ENCODE measurements at places on chromosomes 1 and 21.

- peak; percentile 54 for DNase-seq
These were observed 250.9 kb upstream of the DAB1 start for GRCh38 chr1:57674801-57675200.

- peak; percentile 35 for DNase-seq
These were observed 6.1 kb upstream of the SLC19A2 start for GRCh38 chr1:169491845-169492281.

DNA sequence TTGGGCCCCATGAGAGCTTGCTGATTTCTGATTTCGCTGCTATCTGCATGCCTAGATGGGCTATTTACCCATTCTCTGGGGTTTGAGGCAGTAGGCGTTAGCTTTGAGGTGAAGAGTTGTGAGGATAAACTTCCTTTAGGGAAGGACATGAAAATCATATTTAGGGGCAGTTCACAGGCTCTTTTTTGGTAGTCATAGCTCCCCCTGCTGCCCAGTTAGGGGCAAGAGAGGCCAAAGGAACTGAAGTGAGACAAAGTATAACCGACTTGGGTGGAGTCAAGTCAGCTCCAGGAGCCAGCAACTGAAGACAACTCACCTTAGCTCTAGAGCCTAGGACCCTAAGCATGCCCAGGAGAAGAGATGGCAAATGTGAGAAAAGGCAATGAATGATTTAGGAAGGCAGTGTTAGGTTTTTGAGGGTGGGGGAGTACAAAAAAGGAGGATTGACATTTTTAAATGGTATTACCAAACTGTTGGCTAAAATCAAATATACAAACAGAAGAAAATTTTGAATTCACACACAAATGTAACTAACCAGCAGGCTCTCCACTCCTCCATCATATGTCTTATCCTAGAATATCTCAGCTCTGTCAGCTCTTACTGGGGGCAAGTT is 625.2 kb downstream of the LMO4 start:
- DNase-seq: peak; percentile 67

GRCh38 chr1:20158358-20159070 is 19.4 kb downstream of the PLA2G2F start:
- DNase-seq: peak; percentile 38

DNA sequence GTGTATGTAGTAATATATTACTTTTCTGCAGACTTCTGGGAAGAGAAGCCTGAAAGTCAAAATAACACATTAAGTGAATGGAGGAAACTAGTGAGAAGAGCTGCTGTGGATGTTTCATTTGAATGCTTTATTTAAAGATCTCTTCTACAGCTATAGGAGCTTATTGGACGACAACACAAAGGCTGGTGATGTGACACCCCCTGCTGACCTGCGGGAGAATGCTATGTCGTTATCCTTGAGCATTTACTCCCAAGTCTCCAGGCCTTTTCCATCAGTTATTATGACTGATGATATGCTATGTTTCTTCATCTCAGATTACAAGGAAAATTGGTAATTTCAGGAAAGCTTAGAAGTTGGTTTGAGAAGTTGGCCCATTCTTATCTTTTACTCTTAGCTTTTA is 22.3 kb upstream of the PLA2G4A start:
- peak; percentile 64 for DNase-seq

All from bronchial epithelial cell (primary cell).